ENCODE measurements at places on chromosomes 12 and 14.

DNA sequence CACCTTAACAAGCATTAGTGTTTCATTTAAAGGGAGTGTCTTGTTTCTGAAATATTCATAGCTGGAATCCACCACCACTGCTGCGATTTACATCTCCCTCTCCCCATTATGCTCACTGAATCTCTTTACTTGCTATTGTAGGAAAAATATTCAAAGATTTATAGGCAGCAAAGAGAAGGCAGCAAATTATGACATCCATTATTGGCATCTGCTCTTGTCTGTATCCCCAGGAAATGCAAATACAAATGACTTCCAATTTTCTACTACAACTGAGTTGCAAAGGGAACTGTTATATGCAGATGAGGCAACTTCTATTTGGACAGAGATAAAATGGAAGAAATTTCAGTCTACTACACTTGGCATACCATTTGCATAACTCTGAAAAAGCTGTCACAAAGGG is 88.4 kb upstream of the PRKD1 start:
- DNase-seq, result no peak

GRCh38 chr14:95814363-95815225 is 62.0 kb upstream of the TUNAR start:
- DNase-seq, result no peak

GRCh38 chr14:99132821-99133635 is 139.0 kb downstream of the BCL11B start:
- DNase-seq, result no peak

DNA sequence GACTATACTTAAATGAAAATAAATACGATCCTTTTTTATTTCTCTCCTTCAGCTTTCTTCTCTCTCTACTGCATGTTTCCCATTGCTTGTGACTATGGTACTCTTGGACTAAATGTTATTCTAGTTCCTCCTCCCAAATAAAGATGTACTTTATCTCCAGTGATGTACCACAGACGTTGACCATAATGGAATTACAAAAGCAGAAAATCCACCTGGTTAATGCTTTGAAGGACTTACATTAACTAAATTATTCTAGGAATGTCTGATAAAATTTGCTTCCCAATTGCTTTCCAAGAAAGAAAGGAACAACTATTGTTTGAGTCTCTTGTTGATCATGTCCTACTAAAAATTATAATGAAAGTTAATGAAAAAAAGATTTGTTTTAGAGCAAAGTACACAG is 71.8 kb downstream of the NTN4 start:
- no peak for DNase-seq

GRCh38 chr14:39433452-39433813 is 1.2 kb upstream of the FBXO33 start:
- no peak for DNase-seq
